Muscle of leg (tissue), 16 donors: ENCODE measurements at places on chromosomes 7 and 10. TPM values are rescaled to one million over a fixed set of nuclear protein-coding genes. Genes with fewer than 3 reads are reported as not detected.

The CTNNA3 gene
- 4.8 TPM for polyA plus RNA-seq

The ADAM8 gene
- 2.6 TPM for polyA plus RNA-seq

The MORN4 gene
- 4.4 TPM for polyA plus RNA-seq

The SMKR1 gene
- 0.49 TPM for polyA plus RNA-seq

The CFTR gene
- polyA plus RNA-seq = 3.7 TPM

- no peak for DNase-seq
These were observed 112.5 kb downstream of the C10orf105 start for GRCh38 chr10:71607082-71607443.

GRCh38 chr7:45703373-45703821, 129.2 kb downstream of the ADCY1 start:
- DNase-seq = no peak

DNA sequence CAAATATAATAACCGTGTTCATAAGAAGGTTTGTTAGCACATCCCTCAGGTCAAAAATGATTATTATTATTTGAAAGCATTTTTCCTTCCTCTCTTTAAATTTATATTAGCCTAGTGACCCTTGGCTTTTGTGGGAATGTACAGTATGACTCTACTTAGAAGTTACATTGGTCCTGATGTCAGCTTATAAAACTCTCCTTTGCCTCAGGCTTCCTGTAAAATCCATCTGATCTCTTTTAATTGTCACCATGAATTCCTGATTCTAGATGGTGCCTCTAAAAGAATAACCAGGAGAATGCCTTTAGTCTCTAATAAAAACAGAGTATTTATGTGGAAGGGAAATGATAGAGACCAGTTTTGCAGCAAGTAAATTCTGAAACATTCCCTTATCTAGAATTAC, 1134.4 kb downstream of the XPNPEP1 start:
- no peak for DNase-seq

DNA sequence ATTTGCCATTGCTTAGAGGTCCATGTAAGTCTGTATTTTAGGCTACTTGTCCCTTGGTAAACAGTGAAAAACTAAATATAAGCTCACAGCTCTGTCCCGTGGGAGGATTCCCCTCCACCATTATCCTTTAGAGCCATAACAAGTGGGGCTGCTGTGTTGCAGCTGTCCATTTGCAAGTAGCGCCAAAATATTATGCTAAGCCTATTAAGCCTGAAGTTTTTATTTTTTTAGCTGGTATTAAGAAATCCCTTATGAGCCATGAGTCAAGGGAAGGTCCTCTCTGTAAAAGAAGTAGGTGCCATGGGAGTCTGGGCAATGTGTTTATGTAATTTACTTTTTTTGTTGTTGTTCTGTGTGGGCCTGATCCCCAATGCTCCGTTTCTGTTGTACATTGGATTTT, 183.9 kb downstream of the THSD7A start:
- peak; percentile 46 for DNase-seq

DNA sequence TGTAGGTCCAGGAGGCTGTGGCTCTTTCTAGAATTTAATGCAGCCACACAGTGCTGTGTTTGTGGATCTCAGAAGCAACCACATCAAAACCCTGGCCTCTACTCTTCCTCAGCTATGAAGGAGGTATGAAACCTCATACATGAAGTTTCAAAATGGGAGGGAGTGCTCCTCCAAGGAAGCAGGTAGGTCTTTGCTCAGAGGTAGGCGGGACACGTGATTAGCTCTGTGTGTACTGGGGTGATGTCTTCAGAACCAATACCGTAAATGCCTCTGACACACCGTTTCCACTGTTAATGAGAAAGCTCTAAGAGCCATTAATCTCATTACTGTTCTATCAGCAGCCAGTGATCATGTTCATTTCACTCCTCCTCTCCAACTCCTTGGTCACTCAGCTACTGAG, 126.1 kb downstream of the PLXNA4 start:
- no peak for DNase-seq

- peak; percentile 65 for DNase-seq
These were observed 21.2 kb downstream of the ASB15 start for GRCh38 chr7:123622660-123623386.

DNA sequence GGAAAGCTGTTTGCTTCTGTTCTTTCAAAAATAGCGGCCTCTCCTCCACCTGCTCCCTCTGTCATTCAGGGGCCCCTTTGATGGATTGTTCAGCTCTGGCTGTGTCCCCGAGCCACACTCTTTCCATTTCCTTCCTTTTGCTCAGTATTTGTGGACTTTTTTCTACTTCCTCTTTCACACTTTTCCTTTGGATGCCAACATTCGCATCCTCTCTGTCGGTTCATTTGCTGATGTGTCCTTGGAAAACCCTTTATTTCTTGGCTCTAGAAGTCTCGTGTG, 11.7 kb upstream of the PWWP2B start:
- DNase-seq = no peak

DNA sequence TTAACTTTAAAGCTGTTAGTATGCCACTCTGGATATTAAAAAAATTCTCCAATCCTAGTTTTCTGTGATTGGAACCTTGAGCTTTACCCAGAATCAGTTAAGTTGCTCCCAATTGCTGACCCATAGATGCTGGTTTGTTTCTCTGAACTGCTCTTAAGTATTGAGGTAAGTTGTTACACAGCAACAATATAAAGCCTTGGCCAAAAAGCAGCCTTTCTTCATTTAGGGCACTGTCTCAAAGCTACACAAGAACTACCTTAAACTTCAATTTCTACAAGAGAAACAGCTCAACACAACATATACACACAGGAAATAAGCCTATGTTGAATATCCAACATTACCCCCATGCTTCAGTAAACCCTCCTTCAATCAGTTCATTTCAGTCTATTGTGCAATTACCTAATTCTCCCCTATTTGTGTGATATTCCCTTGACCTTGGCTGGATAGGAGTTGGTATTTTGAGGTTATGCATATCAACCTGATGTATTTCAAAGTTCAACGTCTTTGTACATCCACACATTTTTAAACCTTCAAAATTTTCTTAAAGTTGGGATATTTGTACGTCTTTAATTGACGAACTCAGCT, 11.5 kb downstream of the HNRNPA2B1 start:
- no peak for DNase-seq

DNA sequence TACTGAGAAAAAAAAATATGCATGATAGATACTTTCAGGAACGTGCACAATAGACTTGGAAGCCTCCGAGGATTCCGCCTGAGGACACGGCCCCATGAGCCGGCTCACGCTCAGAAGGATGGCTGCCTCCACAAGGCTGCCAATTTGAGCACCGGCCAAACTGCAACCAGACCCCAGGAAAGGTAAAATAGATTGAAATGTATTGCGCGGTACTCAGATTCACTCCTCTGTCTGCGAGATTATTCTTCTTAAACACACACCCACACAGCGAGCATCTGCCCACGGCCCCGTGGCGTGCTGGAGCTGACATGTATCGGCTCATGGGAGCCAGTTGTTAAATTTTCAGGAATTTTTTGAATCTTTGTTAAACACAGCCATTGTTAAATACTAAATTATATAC, 653.2 kb upstream of the MKI67 start:
- DNase-seq = peak; percentile 72

GRCh38 chr7:87316097-87316700, 29.3 kb upstream of the CROT start:
- DNase-seq = no peak

GRCh38 chr10:118754229-118754555, 578 bp downstream of the CACUL1 start:
- peak; percentile 67 for DNase-seq

- DNase-seq = no peak
These were observed 183.4 kb downstream of the ADARB2 start for GRCh38 chr10:1553951-1554350.

- DNase-seq = no peak
These were observed 21.4 kb downstream of the PRSS2 start for GRCh38 chr7:142792129-142792528.

DNA sequence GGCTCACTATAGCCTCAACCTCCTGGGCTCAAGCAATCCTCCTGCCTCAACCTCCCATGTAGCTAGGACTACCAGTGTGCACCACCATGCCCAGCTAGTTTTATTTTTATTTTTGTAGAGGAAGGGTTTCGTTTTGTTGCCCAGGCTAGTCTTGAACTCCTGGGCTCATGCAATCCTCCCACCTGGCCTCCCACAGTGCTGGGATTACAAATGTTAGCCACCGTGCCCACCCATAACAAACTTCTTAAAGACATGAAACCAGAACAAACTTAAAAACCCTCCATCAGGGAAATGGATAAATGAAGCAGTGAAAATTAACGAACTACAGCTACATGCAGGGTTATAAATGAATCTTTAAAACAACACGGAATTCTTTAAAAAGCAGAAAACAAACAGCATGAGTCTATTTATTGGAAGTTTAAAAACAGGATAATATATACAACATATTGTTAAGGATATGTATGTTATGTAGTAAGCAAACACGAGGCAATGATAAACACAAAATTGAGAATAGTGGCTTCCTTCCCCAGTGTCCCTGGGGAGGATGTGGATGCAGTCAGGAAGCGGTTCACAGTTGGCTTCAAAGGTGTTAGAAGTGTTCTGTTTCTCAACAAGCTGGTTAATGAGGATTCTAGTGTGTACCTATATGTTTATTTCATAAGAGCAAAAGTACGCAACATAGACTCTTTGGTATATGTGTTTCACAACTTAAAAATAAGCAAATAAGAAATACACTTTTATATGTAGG, 128.2 kb upstream of the IMMP2L start:
- no peak for DNase-seq

GRCh38 chr10:46096909-46097575, 51.0 kb upstream of the MSMB start:
- DNase-seq = no peak

GRCh38 chr7:128705891-128706333, 33.2 kb upstream of the CALU start:
- no peak for DNase-seq

GRCh38 chr10:118557946-118558345, 37.5 kb downstream of the PRLHR start:
- no peak for DNase-seq
